ENCODE measurements at places on chromosomes 6 and 20.

DNA sequence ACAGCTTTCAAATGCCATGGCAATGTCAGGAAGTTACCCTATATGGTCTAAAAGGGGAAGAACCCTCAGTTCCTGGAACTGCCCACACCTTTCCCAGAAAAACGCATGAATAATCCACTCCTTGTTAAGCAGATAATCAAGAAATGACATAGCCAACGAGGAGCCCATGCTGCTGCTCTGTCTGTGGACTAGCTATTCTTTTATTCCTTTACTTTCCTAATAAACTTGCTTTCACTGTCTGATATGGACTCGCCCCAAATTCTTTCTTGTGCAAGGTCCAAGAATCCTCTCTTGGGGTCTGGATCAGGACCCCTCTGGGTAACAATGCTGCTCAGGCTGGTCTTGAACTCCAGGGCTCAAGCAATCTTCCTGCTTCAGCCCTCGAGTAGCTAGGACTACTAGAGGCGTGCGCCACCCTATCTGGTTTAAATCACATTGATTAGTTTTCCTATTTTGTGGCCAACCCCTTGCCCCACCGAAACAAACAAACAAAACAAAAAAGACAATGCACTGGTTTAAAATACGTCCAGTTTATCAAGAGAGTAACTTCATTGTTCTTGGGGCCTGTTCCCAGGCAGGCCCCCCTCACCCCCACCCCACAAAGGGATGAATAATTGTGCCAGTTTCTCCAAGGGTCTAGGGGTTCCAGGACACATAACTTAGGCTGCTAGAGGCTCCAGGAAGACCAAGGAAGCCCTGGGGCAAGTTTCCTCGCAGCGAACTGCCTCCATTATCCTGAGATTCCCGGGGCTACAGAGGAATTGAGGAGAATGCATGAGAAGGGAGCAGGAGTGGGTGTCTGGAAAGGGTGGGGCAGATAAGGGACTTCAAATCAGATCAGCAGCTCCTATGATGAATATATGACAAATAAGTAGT lies 10.1 kb upstream of the AKAP12 start:
- no peak for DNase-seq

DNA sequence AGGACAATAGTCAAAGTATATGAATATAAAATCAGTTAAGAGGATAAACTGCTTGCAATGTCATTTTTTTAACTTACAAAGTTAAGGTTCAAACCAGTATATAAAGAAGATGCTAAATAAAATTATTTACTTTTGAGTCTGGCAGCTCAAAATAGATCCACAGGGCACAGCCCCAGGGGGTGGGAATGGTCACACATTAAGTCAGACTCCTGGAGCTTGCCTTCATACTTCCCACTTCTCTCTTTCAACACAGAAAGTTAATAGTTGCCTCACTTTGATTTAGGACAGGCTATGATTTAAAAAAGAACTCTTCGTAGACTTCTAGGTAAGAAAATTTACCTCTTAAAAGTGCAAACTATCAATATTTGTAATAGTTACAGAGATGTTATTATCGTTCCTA lies 158.3 kb upstream of the RUNX2 start:
- DNase-seq, result no peak

DNA sequence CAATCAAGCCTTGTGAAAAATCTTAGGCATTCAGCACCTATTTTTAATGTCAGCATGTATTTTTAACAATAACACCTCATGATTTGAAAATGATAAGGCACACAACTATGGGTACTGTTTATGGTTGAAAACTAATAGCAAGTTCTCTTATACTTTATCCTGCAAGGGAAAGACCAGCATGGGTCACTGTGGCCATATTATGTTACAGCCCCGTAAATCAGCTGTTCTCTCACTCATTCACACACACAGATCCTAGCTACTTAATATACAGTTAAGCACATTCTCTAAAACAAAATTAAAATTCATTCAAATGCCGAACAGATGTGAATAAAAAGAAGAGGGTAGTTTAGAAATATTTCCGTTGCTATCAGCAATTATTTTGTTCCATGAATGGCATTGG lies 224.4 kb downstream of the OGFRL1 start:
- no peak for DNase-seq

- DNase-seq, result no peak
Measured at GRCh38 chr6:144335311-144335861, 50.3 kb downstream of the UTRN start.

DNA sequence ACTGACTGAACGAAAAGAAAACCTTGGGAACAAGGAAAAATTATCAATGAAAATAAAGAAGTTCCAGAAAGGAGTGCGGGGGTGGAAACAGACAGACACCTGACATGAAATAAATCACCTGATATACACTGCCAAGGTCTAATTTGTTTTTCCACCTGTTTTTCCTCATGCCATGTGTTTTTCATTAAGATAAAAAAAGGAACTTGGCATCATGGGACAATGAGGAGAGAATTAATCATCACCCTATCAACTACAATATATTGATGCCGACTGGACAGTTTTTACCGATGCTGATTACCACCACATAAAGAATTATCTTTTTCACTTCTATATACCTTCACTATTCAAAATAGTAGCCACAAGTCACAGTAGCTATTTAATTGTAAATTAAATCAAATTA lies 233.2 kb downstream of the ARHGAP18 start:
- no peak for DNase-seq

GRCh38 chr20:7358670-7359069 lies 581.6 kb downstream of the HAO1 start:
- no peak for DNase-seq

GRCh38 chr6:53699462-53699861 lies 33.9 kb upstream of the KLHL31 start:
- DNase-seq, result no peak

DNA sequence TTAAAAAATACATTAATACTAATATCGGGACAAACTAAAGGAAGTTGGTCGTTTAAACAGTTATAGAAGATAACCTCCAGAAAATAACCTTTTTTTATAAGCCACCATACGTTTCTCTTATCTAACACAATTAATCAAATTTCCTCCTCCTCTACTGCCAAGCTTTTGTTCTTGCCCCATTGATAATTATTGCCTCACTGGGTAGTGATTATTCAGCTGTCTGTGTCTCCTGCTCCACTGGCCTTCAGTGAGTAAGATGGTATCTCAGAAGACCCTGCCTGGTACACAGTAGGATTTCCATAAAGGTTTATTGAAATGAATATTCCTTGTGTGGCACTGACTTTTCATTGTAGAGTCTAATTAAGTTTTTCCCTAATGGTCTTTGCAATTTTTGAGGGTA lies 165.5 kb upstream of the SCGN start:
- DNase-seq, result no peak

- no peak for DNase-seq
Measured at GRCh38 chr6:79864421-79864820, 82.9 kb downstream of the ELOVL4 start.

DNA sequence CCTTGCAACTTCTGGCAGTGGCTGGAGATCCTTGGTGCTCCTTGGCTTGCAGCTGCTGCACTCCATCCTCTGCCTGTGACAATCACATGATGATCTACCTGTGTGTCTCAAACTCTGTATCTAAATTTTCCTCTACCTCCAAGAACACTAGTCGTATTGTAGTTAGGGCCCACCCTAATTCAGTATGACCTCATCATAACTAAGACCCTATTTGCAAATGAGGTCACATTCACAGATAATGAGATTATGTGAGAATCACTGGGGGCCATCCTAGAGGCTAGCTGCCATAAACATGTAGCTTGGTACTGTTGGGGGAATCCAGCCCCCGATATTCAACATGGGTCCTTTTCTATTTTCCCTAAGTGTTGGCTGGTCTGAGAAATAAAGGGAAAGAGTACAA lies 183.0 kb upstream of the SMLR1 start:
- DNase-seq, result no peak

GRCh38 chr20:62458275-62459251 lies 17.2 kb downstream of the GATA5 start:
- DNase-seq, result no peak

GRCh38 chr6:89985751-89986493 lies 91.7 kb downstream of the GJA10 start:
- no peak for DNase-seq

- DNase-seq, result no peak
Measured at GRCh38 chr6:134508862-134509498, 191.1 kb upstream of the SGK1 start.

- peak; percentile 39 for DNase-seq
Measured at GRCh38 chr6:89297695-89298351, 17.3 kb downstream of the GABRR2 start.

DNA sequence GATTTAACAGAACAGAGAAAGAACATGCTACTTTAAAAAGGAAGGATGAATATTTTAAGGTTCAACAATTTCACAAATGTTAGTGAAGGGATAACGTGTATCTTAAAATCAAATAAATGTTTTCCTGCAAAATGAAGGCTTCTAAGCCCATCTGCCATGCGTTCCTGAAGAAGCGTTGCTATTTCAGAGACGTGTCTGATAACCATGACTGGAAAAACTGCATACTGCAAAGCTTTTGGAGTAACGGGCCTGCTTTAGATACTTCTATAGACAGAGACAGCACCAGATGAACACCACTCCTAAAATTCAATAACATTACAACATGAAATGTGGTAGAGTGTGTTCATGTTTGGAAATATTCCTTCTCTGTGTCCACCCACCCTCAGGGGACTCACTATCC lies 126.0 kb downstream of the WDR27 start:
- no peak for DNase-seq

GRCh38 chr6:31227143-31227542 lies 44.7 kb downstream of the HLA-C start:
- DNase-seq, result no peak

GRCh38 chr6:130593200-130593599 lies 227.4 kb downstream of the TMEM200A start:
- DNase-seq, result no peak

- no peak for DNase-seq
Measured at GRCh38 chr6:39321761-39322160, 741 bp downstream of the KCNK16 start.

DNA sequence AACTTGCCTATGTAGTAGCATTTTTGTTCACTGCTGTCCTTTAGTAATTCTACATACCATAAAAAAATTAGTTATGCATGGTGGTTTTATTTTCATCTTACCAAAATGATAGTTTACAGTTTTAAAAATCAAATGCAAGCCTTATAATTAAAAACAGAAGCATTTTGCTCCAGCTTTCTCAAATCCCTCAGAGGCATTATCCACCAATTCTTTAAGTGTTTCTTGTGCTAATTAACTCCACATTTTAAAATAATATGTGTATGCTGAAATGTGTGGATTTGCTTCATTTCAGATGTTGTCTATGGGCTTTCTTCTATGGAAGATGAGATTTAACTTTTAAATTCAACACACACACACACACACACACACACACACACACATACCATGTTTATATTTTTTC lies 49.3 kb downstream of the PCSK2 start:
- DNase-seq, result no peak

GRCh38 chr6:10598084-10598960 lies 77.2 kb downstream of the GCNT2 start:
- DNase-seq, result no peak

- no peak for DNase-seq
Measured at GRCh38 chr6:169529931-169530751, 171.7 kb downstream of the WDR27 start.

- DNase-seq, result no peak
Measured at GRCh38 chr6:47424436-47424836, 53.2 kb upstream of the CD2AP start.

GRCh38 chr20:36861875-36862801 lies 13.8 kb upstream of the TLDC2 start:
- DNase-seq, result no peak

- DNase-seq, result no peak
Measured at GRCh38 chr6:137358273-137358672, 135.9 kb downstream of the OLIG3 start.

DNA sequence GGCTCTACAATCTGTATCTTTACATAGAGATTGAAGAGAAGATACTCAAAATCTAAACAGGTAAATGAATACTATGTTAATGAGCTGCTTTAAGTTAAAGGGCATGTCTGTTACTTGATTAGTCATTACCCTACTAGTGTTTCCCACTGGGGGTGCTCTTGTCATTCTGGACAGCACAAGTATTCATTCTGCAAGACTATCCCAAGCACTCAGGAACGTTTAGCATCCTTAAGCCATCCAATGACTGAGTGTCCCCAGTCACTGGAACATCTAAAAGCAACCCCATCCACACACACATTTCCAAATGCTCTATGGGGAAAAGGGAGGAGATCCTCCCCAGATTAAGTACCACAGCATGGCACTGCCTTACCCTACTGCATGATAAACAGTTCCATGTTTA lies 25.7 kb downstream of the EZR start:
- no peak for DNase-seq

- DNase-seq, result no peak
Measured at GRCh38 chr6:109236115-109237076, 141.1 kb downstream of the CEP57L1 start.

DNA sequence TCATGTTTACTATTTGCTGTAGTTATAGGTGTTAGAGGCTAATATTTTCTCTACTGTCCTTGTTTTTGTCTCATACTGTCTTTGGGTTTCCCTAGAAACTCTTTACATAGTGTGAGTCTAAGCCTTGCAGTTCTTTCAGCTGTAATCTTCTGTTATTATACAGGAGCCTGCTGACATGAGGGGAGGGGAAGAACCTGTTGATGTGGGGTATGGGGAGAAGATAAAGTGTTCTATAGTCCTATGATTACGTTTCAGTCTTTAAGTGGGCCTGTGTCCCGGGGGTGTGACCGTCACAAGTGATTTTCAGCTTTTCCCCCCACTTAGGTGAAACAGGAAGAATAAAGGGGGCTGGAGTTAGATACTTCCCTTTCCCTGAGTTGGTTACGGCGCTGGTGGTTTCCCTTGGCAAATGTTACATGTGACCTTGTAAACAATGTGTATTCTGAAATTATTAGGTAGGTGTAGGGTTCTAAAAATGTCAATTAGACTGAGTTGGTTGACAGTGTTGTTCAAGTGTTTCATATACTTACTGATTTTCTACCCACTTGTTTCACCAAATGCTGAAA lies 41.3 kb downstream of the REV3L start:
- no peak for DNase-seq

DNA sequence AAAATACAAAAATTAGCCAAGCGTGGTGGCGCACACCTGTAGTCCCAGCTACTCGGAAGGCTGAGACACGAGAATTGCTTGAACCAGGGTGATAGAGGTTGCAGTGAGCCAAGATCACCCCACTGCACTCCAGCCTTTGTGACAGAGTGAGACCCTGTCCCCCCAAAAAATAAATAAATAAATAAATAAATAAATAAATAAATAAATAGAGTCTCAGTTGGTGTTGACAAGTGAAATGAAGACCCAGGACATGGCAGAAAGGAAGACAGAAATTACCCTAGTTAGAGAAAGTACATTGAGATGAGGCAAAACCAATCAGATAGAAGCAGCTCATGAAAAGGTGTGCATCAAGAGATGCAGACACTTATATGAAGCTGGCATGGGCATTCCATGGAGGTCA lies 105.0 kb downstream of the IBTK start:
- no peak for DNase-seq

- DNase-seq, result no peak
Measured at GRCh38 chr6:16251706-16252105, 13.3 kb downstream of the GMPR start.

Data from T-cell (primary cell).